Kidney (tissue), 22 donors: ENCODE measurements at places on chromosomes 16 and 17.

DNA sequence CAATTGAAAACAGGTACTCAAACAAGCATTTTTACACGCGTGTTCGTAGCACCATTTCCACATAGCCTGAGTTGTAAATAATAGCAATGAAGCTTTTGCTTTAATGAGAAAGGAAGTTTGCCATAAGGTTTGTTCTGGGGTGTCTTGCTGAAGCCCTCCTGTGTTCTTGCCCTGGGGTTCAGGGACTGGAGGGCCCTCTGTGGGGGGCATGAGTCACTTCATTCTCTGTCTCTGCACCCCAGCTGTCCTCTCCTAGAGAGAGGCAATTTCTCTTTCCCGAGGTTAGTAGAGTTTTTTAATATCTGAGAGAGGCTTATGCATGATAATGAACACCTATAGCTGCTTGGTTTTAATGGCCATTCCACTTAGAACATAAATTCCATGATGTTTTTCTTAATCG is 9.6 kb downstream of the AFMID start:
- no peak for DNase-seq

- DNase-seq, result no peak
Observed at GRCh38 chr17:68460146-68460545, 2.9 kb upstream of the WIPI1 start.

DNA sequence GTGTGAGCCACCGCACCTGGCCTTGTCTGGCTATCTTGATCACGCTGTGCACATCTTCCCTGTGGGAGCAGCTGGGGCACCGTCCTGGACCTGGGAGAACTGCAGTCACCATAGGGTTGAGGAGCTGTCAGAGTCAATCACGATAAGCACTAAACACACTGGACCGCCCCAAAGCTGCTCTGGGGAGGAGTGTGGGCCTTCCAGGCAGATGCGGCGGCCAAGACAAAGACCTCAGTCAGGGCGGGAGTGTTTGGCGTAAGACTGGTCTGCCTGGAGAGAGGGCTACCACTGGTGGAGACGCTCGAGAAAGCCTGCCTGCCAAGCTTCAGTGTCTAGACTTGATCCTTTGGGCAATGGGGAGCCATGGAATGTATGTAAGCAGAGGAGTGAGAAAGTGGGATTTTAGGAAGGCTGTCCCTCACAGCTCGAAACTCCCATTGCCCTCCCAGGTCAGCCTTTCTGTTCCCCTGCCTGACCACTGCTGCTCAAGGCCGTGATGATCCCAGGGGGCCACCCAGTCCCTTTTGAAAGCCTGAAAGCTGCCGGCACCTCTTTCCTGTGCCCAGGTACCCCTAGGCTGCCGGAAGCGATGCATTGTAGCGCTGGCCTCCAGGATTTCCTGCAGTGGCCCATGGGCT is 29.3 kb upstream of the CIBAR2 start:
- no peak for DNase-seq

GRCh38 chr16:73150786-73151185 is 102.9 kb upstream of the ZFHX3 start:
- DNase-seq, result no peak

DNA sequence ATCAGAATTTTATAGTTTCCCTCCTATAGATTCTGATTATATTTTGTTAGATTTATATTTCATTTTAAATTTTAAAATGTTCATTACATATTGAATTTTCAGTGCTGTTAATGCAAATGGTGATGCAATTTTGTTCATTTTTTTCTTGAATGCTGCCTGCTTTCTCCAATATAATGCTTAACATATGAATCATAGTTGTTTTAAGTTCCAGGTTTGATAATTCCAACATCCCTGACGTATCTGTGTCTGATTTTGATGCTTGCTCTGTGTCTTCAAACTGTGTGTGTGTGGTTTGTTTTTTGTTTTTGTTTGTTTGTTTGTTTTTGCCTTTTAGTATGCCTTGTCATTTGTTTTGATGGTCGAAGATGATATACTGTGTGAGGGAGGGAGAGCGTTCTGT is 134.7 kb upstream of the ELAC2 start:
- DNase-seq, result no peak

GRCh38 chr17:79695797-79696609 is 34.7 kb upstream of the ENPP7 start:
- peak; percentile 83 for DNase-seq

GRCh38 chr17:74051348-74051747 is 152.1 kb upstream of the RPL38 start:
- DNase-seq, result no peak

DNA sequence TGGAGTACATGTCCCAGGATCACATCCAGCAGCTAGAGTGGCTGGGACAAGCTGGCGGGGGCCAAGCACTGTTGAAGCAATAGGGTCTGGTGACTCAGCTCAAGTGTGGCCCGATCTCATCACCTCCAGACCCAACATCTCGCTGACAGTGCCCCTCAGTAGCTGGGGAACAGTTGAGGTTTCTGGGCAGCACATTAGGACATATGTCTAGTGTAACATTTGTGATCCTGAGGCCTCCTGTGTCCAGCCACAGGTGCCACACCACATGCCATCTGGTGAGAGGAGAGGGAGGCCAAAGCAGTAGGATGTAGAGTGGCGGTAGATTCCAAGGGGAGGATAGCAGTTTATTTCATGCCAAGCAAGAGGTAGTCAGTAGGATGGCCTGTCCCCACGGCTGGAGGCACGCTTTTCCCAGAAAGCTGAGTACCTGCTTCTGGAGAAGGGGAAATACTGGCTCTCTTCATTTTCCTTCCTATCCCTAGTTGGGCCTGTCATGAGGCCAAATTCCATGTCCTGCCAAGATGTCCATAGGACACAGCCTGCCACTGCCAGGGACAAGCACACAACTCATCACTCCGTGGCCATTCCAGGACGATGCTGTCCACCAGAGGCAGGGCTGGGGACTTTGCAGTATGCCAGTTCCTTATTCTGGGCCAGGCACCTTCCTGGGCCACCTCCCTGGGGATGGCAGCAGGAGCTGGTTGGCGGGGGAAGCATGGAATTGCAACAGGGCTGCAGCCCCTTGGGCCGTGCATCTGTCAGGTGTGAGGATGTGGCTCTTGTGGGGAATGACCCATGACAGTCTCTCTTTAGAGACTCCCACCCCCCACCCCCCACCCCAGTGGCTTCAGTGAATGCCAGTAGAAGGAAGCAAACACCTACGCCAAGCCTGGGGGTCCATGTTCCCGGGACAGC is 24.0 kb downstream of the GGA3 start:
- DNase-seq, result no peak

- no peak for DNase-seq
Observed at GRCh38 chr16:69495821-69496220, 69.9 kb upstream of the NFAT5 start.

- DNase-seq, result no peak
Observed at GRCh38 chr16:64144617-64145016, 977.2 kb downstream of the CDH11 start.

GRCh38 chr17:14827396-14827919 is 437.7 kb downstream of the PMP22 start:
- peak; percentile 74 for DNase-seq

- DNase-seq, result peak; percentile 73
Observed at GRCh38 chr16:67537636-67538591, 9.3 kb downstream of the RIPOR1 start.

- DNase-seq, result peak; percentile 56
Observed at GRCh38 chr17:19238167-19238505, 970 bp downstream of the EPN2 start.

DNA sequence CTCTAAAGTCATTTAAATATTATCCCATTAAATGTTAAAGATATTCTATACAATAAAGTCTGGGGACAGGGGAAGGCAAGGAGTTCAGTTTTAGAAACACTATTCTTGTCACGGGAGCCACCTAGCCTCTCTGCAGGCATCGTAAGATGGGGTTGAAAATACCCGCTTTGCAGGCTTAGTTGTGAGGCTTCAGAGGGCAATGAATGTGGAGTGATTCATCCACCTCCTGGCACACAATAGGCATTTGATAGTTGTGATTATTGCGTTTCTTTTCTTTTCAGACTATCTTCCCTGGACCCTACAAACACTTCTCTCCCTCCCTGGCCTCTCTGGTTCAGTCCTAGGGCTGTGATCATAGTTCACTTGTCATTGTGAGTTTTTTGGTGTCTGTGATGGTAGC is 19.6 kb downstream of the GLP2R start:
- no peak for DNase-seq

- no peak for DNase-seq
Observed at GRCh38 chr16:12313902-12314621, 337.5 kb downstream of the SNX29 start.

DNA sequence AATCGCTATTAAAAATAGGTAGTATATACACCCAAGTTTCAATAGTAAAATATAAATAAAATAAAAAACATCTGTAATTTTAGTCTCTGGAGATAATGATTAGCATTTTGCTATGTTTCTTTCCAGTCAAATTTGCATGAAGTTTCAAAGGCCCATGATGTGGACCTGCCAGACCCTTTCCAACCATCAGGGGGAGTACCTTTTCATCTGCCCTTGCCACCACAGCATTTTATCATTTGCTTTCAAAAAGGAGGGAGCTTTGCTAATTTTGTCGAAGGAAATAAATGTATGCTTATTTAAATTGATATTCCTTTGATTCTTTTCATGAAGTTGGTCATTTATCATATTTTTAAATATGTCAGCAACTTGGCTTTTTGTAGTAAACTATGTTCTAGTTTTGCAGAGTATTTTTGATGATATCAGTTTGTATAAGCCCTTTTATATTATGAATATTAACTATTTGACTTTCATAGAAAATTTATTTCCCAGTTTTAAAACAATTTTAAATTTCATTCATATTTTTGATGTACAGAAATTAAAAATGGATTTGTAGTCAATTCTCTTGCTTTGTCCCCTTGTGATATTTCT is 115.2 kb upstream of the NETO2 start:
- no peak for DNase-seq

DNA sequence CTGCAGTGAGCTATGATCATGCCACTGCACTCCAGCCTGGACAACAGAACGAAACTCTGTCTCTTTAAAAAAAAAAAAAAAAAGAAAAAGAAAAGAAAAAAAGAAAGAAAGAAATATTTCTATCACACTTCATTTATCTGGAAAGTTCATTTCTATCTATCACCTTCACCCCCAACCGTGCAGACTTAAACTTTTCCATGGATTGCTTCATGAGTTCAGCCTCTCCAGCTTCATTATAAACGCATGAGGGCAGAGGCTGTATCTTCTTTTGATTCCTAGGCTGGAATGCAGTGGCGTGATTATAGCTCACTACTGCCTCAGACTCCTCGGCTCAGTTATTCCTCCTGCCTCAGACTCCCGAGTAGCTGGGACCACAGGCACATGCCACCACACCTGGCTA is 28.2 kb downstream of the MRC2 start:
- no peak for DNase-seq

DNA sequence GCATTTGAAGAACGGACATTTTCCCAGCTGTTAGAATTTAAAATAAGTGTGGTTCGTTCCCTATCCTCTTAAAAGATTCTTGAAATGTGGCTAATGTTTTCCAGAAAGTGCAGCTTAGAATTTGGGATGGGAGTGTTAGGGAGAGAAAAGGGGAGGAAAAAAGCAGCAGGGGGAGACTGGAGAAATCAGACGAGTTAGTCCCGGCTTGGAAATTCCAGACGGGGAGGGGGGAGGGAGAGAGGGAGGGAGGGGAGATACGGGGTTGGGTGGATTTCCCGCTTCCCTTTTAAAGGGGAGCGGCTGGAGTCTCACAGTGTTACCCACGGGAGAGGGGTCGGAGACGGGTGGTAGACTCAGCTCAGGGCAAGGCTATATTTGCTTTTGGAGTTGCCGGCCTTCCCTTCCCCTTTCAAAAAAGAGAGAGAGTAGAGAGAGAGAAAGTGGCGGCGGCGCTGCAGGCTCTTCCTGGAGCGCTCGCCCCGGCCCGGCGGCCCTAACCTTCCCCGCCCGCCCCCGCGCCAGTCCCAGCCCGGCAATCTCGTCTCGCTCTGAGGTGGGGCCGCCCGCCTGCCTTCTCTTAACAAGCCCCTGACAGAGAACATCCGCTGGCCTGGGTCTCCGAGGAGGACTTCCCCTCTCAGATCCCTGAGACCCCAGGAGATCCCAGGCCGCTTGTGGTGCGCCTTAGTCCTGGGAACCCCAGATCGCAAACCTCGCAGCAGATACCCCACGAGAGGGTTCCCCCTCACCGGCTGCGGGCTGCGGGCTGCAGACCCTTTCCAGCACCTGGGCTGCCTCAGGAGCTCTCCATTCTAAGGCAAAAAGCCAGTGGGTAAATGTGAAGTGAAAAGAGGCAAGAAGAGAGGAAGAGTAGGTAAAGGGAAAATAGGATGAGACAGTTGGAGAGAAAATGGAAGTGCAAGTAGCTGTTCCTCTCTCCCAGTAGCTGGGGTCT is 6.6 kb downstream of the IGF2BP1 start:
- DNase-seq, result peak; percentile 84

DNA sequence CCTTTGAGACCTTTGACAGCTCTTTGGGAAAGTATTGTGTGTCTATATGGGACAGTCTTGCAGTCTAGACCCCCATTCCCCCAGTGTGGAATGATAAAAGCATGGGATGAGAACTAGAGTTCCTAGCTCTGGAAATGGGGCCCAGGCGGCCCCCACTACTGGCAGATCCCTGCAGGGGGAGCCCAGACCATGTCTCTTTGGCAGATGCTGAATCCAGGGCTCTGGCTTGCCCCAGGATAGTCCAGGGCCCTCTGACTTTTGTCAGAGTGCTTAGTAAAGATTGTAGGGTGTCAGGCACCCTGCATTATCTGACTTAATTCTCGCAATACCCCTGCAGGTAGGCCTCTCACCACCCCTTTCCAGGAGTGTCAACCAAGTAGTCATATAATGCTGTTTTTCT is 8.3 kb downstream of the ALKBH5 start:
- DNase-seq, result no peak

- no peak for DNase-seq
Observed at GRCh38 chr16:83851473-83851872, 43.7 kb downstream of the HSBP1 start.

- no peak for DNase-seq
Observed at GRCh38 chr16:3467921-3468320, 24.4 kb downstream of the NAA60 start.

DNA sequence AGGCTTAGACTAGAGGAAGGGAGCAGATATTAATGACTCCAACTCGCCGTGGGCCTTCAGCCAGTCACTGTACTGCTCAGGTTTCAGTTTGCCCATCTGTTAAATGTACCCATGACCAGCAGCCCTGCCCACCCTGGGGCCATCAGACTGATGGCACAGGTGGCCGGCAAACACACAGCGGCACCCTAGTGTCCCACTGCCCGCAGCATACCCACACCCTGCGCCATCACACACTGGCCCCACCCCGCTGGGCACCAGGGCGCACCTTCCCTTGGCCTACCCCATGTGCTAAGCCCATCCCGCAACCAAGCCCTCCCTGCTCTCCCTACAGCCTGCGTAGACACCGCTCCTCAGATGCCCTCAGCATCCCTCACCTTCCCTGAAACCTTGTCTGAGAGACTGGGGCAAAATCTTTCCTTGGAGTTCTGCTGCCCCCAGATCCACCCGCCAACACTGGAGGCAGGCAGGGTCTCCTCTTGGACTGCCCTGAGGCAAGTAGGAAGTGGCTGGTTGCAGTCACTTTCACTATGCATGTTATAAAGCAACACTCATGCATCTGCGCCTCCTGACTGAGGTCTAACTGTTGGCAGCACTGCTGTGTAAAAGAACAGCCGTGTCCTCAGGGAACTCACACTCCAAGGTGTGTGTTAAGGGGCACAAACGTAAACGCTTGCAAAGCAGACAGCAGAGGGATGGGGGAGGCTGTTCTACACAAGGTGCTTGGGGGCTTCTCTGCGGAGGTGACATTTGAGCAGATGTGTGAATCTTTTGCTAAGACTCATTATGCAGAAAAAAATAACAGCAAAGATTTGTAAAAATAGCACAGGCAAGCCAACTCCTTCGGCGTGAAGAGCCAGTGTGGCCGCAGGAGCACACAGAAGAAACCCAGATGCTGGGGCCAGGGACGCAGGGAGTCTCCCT is 6.7 kb upstream of the BCAR1 start:
- DNase-seq, result no peak
